ENCODE measurements at places on chromosomes 6 and 20. TPM values are rescaled to one million over a fixed set of nuclear protein-coding genes. Genes with fewer than 3 reads are reported as not detected.

The PTCHD4 gene
- 2.0 TPM for total RNA-seq

The TFAP2D gene
- not detected for total RNA-seq

The ADAM33 gene
- 10.7 TPM for total RNA-seq

The SMPDL3A gene
- total RNA-seq = 4.6 TPM

The PCK1 gene
- total RNA-seq = not detected

The POU3F2 gene
- not detected for total RNA-seq

The ZBTB46 gene
- 14.3 TPM for total RNA-seq

The TAAR5 gene
- total RNA-seq = not detected

The CRIP3 gene
- 3.7 TPM for total RNA-seq

The XKR7 gene
- total RNA-seq = not detected

The GFRAL gene
- not detected for total RNA-seq

The RIPOR3 gene
- 4.4 TPM for total RNA-seq

The LRRN4 gene
- total RNA-seq = 18.7 TPM

All from heart left ventricle (tissue), 16 donors.